ENCODE measurements at places on chromosomes 3 and 15.

GRCh38 chr3:64992530-64993285 lies 304.9 kb upstream of the ADAMTS9 start:
- DNase-seq = no peak

DNA sequence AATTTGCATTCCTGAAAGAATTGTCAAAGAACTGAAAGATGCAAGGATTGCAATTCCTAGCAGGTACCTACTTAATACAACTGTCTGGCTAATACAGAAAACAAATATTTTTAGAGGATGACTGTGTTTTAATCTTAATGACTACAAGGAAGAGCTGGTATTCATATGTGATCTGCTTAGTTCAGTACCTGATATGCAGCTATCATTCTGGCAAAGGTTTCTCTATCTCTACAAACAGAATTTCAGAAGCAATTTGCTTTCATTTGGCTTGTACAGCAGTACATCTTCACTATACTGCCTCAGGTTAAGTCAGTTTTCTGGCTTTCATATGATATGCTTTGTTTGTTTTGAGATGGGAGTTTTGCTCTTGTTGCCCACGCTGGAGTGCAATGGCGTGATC lies 51.3 kb downstream of the TBL1XR1 start:
- no peak for DNase-seq

GRCh38 chr3:62785384-62785783 lies 89.8 kb downstream of the CADPS start:
- no peak for DNase-seq

DNA sequence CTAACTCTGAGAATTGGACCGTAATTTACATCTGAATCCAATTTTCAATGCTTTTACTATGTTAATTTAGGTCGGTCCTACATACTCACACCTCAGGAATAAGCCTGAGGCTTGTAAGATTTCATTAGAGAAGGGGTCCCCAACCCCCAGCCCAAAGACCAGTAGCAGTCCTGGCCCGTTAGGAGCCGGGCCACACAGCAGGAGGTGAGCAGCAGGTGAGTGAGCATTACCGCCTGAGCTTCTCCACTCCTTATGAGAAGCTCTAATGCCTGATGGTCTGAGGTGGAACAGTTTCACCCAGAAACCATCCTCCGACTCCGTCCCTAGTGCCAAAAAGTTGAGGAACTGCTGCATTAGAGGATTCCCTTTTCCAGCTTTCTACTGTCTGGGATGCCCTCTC lies 757.3 kb downstream of the SI start:
- no peak for DNase-seq

GRCh38 chr15:57925650-57926049 lies 139.9 kb downstream of the ALDH1A2 start:
- no peak for DNase-seq

GRCh38 chr3:12149029-12149428 lies 9.7 kb downstream of the TIMP4 start:
- no peak for DNase-seq

GRCh38 chr3:64030741-64031140 lies 7.4 kb upstream of the PSMD6 start:
- peak; percentile 84 for DNase-seq

GRCh38 chr3:174169736-174170135 lies 689.4 kb upstream of the NAALADL2 start:
- DNase-seq = no peak

DNA sequence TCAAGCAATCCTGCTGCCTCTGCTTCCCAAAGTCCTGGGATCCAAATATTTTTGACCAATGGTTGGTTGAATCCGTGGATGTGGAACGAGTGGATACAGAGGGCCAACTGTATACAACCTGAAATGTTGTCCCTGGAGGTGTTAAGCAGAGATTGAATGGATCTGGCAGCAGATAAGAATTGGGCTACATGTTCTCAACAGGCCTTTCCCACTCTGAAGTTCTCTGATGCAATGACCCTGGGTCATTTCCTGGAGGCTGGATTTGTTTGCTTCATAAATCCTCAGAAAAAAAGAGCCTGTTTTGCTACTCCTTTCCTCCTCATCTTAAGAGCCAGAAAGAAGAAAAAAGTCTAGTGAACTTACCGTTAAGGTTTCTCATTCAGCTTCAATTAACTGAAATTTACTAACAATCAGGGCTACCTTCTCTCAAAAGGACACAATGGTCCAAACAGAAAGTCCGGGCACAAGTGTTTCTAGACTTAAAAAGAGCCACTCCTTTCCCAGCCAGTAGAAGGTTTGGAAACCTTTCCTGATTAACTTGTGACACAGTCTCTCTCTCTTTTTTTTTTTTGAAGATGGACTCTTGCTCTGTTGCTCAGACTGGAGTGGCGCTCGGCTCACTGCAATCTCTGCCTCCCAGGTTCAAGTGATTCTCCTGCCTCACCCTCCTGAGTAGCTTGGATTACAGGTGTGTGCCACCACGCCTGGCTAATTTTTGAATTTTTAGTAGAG lies 6.5 kb downstream of the ARHGEF3 start:
- DNase-seq = no peak

Measured in CD4-positive, alpha-beta T cell treated with Interleukin-4 for 4 hours (primary cell).